Effector CD4-positive, alpha-beta T cell (primary cell): ENCODE measurements at places on chromosomes 16 and 17.

- DNase-seq, result no peak
Measured at GRCh38 chr16:58379736-58380135, 12.5 kb upstream of the GINS3 start.

DNA sequence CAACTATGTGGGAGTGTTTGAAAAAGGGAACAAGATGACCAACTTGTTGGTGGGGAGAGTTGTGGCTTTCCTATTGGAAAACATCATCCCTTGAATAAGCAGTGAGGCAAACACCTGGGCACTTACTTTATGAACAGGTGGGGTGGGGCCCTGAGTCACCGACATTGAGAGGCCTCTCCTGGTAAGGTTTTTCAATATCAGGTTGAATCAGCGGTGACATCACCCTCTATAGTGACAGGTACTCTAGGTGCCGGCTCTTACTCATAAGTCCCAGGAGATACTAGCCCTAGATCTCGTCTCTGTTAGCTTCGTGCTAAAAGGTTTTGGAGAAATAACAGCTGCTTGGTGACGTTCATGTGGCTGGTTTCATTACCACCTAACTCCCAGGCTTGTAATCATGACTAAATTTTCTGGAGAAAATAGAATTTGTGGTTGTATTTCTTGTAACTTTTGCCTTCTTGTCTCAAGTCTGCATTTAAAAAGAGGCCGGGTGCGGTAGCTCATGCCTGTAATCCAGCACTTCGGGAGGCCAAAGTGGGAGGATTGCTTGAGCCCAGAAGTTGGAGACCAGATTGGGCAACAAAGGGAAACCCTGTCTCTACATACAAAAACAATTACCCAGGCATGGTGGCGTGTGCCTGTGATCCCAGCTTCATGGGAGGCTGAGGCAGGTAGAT is 19.3 kb downstream of the CDH1 start:
- DNase-seq, result no peak

GRCh38 chr16:56793492-56793891 is 63.6 kb downstream of the NUP93 start:
- DNase-seq, result no peak

- DNase-seq, result no peak
Measured at GRCh38 chr16:80627108-80627507, 86.3 kb downstream of the DYNLRB2 start.

DNA sequence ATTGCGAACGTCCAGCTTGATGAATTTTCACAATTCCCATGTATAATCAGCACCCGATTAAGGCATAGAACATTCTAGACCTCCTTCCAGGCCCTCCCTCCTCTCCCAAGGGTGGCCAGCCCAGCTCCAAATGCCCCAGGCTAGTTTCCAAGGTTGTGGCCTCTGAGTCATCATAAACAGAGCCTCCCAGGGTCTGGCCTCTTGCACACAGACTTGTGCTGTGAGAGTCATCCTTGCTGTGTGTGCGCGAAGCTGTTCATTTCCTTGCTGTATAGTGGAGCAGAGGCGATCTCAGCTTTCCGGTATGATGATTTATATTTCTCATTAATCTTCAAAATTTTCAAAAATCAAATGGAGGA is 20.5 kb upstream of the JPH3 start:
- no peak for DNase-seq

- no peak for DNase-seq
Measured at GRCh38 chr17:37309051-37309450, 66.7 kb upstream of the C17orf78 start.

DNA sequence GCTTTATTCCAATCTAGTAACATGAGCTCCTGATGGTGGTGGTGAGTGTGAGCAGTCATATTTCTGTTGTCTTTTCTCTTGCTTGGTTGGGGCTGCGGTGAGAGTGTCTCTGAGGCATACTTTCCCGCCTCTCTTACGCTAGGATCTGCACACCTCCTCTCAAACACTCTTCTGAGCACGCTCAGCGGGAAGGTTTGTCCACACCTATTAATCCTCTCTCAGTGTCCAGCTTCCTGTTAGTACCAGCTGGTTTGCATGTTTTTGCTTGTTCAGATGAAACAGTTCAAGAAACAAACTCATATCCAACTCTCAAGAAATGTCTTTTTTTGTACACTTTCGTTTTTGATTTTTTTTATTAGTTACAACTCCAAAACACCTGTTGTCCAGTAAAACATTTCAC is 89.5 kb downstream of the CCDC182 start:
- no peak for DNase-seq

DNA sequence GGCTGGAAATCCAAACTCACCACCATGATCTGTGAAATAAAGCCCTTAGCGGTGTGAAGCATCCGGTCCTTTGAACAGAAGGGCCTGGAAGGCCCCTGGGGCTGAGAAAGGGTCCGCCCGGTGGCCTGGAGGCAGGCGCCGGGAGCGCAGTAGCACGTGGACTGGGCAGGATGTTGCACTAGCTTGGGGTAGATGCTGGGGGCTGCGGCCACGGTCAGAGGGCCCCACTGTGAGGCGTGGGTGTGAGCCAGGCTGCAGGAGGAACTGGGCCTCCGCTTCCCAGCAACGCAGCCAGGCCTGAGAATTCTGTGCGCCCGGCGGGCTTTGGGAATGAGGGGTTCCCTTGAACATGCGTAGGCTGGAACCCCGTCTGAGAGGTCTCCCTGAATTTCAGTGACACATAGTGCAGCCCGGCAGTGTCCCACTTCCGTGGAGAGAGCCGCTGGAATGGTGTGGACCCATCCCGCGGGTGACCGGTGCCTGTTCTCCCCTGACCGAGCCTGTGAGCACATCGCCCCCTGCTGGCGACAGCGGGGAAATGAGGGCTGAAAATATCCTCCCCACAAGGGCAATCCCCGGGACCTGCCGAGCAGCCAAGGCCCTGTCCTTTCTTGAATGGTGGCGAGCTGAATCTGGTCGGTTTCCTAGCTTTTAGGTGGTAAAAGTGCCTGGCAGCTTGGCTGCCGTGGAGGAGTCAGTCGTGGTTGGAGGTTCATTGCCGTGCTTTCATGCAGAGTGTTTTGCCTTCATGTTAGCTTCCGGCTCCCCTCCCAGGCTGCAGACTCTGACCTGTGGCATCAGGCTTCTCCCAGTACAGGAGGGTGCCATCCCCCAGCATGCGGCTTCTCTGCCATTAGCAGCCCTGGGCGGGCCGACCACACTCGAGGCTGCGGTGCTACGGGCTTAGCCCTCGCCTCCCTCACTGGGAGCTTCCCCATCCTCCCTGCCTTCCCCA is 43.8 kb downstream of the DNAJA2 start:
- peak; percentile 45 for DNase-seq

DNA sequence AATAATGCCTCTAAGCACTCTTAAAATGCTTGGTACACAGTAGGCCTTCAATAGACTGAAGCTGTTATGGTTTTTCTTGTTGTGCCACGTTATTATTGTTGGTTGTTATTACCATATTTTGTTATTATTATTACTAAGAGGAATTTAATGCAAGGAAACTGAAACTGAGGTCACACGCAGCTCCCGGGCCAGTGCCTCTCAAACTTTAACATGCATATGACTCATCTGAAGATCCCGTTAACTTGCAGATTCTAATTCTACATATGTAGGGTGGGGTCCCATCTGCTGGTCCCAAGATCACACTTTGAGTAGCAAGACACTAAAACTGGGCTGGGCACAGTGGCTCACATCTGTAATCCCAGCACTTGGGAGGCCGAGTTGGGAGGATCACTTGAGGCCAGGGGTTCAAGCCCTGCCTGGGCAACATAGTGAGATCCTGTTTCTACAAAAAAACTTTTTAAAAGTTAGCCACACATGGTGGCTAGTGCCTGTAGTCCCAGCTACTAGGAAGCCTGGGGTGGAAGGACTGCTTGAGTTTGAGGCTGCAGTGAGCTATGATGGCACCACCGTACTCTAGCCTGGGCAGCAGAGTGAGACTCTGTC is 888 bp downstream of the ACSM5 start:
- DNase-seq, result no peak

GRCh38 chr17:9240659-9241370 is 219.5 kb downstream of the NTN1 start:
- DNase-seq, result no peak

- DNase-seq, result peak; percentile 2
Measured at GRCh38 chr17:57045868-57046704, 39.0 kb upstream of the AKAP1 start.

DNA sequence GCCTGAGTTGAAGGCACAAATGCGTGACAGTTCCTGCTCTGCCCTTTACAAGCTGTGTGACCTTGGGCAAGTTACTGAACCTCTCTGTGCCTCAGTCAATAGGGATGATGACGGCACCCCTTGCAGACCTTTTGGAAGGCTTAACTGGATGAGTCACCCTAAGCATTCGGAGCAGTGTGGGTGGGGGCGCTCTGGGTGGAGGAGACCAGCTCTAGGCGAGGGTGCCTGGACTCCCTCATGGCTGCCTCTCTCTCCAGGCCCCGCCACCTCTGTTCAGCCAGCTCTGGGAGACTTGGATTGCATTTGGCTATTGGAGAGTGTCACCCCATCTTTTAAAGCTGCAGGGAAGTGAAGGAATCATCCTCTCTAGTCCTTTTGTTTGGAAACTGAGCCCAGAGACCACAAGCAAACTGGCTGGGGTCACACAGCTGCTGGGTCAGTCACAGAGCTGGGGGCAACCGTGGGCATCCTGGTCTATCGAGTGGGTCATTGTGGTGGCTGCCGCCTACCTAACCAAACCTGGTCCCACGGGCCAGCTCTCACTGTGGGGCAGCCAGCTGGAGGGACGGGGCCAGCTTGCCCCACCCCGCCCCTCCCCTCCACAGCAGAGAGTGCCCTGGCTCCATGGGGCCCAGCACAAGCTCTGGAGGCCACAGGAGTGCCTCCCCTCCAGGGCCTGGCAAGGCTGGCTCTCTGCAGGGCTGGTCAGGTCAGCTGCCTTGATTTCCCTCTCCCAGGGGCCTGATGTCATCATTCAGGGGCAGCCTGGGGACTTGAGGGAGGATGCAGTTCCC is 20.2 kb upstream of the GSE1 start:
- no peak for DNase-seq

GRCh38 chr16:81151648-81152310 is 55.6 kb upstream of the GCSH start:
- DNase-seq, result no peak

DNA sequence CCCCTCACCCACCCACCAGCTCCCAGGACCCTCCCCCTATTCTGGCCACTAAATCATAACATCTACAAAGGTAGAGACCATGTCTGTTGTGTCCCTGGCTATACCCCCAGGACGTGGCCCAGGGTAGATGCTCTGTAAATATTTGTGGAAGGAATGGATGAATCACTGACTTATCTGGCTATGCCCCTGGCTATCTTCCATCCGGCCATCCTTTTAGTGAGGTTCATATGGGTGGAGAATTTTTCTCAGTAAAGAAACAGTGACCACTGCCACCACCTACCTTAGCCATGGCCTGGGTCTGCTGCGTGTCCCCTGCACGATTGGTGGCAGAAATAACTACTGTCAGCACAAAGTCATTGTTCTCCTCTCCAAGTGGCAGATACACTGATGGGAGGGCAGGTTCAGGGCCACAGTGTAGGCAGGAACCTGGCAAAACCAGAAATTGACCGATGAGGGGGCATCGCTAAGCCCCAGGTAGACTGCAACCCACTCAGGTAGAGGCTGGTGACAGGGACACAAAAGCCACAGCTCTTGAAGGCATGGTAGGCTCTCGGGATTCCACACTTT is 63.1 kb upstream of the BCO1 start:
- DNase-seq, result no peak

DNA sequence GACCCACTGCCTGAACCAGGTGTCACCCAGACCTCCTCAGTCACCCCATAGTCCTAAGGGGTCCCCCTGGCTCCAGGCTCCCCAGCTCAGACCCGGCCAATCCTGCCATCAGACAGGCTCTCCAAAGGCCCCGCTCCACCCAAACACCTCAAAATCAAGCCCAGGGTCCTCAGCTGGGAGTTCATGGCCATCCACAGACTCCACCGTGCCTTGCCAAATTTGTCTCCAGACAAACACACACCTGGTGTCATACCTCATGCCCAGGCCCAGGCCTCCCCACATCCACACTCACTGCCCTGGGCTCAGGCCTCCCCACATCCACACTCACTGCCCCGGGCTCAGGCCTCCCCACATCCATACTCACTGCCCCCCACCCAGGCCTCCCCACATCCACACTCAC is 12.5 kb downstream of the RPH3AL start:
- no peak for DNase-seq

DNA sequence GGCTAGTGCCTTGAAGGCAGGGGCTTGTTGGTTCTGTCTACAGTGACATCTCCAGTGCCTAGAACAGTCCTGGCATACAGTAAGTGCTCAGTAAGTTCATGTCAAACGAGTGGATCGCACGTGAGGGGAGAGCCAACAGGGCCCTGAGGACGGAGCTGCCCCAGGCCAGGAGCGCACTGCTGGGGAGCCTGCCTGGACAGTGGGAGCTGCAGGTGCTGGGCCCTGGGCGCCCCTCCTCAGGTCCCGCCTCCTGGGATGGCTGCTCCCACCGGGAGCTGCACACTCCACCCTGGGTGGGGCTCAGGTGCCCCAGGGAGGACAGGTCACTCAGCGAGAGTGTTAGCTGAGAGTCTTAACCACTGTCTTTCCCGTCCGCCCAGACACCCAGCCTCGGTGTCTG is 1.8 kb downstream of the EVPL start:
- DNase-seq, result no peak

GRCh38 chr17:10499950-10500349 is 18.4 kb downstream of the MYH1 start:
- no peak for DNase-seq

DNA sequence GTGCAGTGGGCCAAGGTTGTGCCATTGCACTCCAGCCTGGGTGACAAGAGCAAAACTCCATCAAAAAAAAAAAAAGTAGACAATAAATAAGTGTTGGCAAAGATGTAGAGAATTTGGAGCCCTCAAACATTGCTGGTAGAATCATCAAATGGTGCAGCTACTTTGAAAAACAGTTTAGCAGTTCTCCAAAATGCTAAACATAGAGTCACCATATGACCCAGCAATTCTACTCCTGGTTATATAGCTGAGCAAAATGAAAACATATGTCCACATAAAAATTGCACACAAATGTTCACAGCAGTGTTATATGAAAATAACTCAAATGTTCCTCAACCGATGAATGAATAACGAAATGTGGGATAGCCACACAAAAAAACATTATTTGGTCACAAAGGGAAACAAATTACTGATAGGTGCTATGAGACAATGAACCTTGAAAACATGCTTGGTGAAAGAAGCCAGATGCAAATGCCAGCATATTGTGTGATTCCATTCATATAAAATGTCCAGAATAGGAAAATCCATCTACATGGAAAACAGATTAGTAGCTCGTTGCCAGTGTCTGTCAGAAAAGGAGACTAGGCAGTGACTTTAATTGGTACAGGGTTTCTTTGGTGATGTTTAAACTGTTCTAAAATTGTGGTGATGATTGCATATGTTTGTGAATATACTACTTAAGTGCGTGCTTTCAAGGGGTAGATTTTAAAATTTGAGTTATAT is 12.7 kb upstream of the RABEP1 start:
- DNase-seq, result no peak
